ENCODE measurements at places on chromosomes 2 and 18.

DNA sequence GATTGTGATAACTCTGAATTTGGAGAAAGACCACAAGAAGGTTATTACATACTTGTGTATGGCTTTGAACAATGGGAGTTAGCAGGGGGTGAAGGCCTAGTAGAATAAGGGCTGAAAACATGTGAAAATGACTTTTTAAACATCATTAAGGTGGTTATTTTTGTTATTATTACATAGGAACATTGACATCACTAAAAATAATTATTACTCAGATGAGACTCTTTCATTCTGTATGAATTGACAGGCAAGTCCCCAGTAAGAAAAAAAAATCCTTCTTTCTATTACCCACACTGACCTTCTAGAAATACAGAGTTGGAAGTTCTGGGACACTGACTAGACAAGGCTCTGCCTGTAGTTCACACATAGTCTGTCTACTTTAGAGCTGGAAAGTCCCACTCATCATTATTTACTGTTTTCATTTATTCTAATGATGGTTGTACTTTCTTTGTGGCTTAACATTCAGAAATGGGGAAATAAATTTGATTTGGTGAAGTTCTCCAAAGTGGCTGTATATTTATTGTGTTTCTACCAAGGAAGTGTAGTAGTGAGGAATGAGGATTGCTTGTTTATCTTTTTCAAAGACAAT lies 219.6 kb upstream of the EPAS1 start:
- DNase-seq: no peak

GRCh38 chr2:168819829-168820489 lies 17.5 kb downstream of the NOSTRIN start:
- no peak for DNase-seq

- DNase-seq: no peak
These were observed 36.6 kb upstream of the CRACDL start for GRCh38 chr2:98972582-98973167.

- no peak for DNase-seq
These were observed 77.8 kb upstream of the B3GNT2 start for GRCh38 chr2:62118160-62118559.

DNA sequence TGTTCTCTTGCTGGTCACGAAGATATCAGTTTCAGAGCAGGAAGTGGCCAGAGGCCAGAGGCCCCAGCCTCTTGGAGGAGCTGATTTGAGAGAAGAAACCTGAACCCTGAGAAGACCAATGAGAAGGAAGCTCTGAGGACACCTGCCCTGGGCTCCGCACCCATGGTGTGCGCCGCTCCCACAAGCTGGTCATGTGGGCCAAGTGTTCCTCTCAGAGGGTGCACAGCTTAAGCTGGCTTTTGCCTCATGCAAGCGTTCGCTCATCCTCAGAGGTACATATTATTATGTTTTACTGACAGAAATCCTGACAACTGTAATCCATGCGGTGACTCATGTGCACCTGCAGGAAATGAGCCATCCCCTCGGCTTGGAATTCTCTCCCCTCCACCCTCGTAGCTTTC lies 316.1 kb upstream of the MYT1L start:
- DNase-seq: no peak

DNA sequence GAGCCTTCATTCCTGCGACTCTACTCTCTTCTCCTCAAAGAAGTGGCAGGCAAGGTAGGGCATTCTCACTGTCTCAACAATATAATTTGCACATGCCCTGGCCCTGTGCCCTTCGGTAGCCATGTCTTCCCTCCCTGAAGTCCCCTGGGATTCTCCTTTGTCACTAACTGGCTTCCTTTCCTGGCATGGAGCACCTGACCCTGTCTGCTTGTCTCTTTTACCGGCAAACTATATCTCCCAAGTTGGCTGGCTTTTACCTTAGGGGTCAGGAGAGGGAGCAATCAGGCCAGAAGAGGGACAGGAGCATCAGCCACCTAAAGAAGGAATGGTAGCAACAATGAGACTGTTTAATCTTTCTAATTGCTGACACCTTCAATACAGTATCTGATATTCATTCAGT lies 51.9 kb upstream of the RMDN2 start:
- no peak for DNase-seq

GRCh38 chr2:237310515-237311114 lies 103.3 kb downstream of the COL6A3 start:
- DNase-seq: no peak

- DNase-seq: no peak
These were observed 40.7 kb downstream of the KLHL14 start for GRCh38 chr18:32732165-32732564.

DNA sequence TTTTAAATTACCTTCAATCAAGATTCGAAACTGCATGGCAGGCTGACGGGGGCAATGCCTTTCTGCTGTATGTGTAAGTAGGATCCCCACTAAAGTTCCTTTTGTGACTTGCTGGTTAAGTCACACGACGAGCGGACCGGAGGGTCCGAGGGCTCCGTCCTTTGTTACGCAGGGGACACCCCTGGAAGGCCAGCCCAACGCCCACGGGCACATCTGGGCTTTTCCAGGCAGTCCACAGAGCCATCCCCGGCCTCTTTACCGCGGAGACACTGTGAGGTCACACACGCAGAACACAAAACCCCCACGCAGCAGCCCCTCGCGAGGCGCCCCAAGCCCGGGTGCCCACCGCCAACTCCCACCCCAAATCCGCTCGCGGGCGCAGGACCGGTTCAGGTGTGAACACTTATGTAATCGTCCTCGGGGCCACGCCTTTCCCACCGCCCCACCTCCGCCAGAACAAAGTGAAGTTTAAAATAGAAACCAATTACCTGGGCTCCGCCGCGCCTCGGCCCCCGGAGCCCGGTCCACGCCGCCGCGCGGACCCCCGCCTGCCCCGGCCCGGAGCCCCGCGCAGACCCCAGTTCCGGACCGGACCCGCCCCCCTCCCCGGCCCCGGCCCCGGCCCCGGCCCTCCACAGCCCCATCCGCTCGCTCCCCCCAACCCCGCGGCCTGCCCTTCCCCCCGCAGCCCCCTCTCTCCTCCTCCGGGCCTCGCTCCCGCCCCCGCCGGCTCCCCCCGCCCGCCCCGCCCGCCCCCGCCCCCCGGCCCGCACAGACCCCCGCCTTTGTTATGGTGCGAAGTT lies 4.2 kb downstream of the ZNF516 start:
- DNase-seq: peak; percentile 82

GRCh38 chr2:52178845-52179244 lies 1146.9 kb upstream of the NRXN1 start:
- DNase-seq: no peak

GRCh38 chr2:151029406-151030157 lies 232.1 kb downstream of the RBM43 start:
- DNase-seq: no peak

DNA sequence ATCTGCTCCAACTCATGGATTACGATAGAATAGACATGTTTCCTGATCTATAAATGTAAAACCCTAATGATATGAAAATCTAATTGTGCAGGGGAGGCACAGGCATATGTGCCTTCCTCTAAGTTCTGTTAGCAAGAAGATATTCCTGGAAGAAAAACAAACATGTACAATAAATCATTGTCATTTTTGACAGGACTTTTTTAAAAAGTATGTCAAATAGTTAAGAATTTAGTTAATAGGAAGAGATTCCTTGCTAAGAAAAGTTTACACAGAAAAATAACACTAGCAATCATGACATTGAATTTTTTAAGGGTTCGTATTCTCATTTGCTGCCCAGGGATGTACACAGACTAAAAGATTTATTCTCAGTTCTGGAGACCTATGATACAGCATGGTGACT lies 15.3 kb upstream of the CREB1 start:
- DNase-seq: no peak

GRCh38 chr2:17850151-17850550 lies 28.3 kb upstream of the KCNS3 start:
- no peak for DNase-seq

DNA sequence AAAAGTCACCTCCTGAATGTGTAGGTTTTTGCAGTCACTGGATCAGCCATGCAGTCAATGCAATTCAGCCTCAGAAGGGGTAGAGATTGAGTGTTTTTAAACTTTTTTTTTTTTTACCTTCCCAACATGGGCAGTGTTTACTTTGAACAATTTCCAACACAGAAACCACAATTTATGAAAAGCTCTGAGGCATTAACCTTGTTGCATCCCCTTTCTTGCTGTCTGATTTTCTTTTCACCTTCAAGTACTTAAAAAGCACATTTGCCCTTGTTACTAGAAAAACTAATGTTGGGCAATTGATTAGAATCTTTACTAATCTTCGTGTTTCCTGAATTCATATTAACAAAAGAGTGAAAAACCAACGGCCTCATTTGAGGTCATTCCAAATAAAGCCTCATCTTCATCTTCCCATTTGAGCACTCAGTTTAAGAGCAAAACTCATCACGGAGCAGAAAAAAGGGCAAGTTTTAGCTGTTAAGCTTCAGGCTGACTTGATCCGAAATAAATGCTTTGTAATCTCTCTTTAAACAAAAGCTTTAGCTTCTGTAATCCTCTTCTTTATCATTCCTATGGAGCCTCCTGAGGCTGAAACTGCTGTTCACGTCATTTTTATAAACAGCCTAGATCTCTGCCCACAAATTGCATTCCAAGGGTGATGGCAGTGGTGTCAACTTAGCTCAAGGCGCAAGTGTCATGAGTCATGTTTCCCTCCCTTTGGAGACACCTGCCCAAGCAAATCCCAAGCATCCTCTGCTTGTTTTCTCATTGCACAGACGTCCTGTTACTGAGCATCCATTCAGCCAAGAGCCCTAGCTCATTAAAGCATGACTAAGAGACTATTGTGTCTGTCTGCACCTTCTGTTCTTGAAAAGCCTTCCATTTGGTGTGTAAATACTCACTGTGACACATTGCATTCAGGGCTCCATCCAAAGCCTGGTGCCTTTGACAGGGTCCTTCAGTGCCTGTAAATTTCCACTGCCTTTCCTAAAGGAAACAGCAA lies 107.7 kb downstream of the HNMT start:
- DNase-seq: no peak

DNA sequence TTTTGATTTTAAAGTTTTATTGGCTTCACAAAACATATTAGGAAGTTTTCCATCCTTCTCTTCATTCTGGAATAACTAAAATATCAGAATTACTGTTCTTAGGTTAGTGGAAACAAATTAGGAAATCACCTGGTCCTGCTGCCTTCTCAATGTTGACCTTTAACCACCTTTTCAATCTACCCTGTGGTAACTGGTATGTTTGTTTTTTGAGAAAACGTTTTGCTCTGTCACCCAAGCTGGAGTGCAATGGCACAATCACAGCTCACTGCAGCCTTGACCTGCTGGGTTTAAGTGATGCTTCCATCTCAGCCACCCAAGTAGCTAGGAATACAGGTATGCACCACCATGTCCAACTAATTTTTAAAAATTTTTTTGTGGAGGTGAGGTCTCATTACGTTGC lies 28.4 kb downstream of the ACYP2 start:
- no peak for DNase-seq

DNA sequence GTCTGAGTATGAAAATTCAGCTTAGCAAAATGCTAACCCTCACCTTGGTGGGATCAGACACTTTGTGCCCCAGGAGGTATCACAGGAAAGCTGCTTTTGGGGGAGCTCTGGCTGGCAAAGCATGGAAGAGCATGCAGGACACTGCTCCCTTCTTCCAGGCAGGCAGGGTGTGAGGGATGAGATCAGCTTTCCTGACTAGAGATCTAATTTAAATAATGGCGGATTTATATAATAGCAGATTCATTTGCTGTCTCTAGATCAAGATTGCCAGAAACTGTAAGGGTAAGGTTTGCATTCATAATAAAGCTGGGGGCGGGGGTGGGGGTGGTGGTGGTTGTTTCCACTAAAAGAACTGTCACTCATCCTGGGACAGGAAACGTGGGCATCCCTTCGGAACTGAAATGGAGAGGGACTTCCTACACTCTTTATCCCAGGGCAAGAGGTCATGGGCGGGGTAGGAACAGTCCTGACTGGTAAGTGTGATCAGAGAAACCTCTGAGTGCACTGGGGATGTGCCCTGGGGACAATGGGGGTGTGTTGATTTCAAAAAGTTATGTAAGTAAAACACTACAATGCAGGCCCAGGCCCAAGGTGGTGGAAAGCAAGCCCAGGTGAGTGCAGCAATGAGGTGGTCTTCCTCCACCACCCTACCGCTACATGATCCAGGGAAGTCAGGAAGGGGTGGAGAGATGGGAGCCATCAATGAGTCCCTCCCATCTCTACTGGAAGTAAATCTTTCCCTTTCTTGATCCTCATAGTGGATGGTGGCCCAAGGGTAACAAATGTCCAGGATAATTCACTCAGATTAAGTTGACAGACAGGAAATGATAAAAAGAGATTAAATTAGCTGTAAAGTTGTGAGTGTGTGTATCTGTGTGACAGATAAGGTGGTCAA lies 171.4 kb upstream of the SERPINE2 start:
- DNase-seq: no peak

- DNase-seq: no peak
These were observed 185.3 kb downstream of the HAUS1 start for GRCh38 chr18:46289463-46289862.

- DNase-seq: no peak
These were observed 55.4 kb downstream of the MALT1 start for GRCh38 chr18:58726671-58727070.

- no peak for DNase-seq
These were observed 2.7 kb upstream of the IL18RAP start for GRCh38 chr2:102420290-102420689.

- no peak for DNase-seq
These were observed 9.5 kb downstream of the RALB start for GRCh38 chr2:120262150-120262549.

DNA sequence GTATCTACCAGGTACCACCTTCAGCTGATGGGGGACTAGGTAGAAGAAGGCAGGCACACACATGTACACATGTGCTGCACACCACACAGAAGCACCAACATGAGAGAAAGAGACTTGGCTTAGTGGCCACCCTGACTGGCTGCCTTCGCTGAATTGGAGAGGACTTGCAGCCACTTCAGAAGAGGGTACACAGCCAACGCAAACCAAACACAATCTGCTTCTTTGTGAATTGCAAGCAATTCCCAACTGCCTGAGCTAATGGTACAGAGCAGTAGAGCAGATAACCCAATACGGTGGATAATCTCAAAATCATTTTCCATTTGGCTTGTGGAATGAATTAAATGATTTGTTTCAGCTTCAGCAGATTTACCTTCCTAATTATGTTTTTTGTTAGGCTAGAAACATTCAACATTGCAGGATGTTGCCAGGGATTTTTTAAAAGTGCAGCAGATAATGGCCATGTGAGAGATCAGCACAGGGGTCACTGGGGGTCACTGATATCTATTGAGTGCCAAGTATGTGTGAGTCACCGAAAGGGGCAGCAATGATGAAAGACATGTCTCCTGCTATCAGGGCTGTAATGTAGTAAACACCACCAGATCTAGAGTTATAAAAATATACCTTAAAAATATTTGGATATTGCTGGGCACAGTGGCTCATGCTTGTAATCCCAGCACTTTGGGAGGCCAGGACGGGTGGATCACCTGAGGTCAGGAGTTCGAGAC lies 652.6 kb downstream of the BCL11A start:
- no peak for DNase-seq

- no peak for DNase-seq
These were observed 383.9 kb upstream of the HS6ST1 start for GRCh38 chr2:128702616-128703015.

GRCh38 chr2:88170472-88170892 lies 336 bp downstream of the THNSL2 start:
- DNase-seq: peak; percentile 68

GRCh38 chr18:13159579-13159978 lies 59.0 kb upstream of the LDLRAD4 start:
- no peak for DNase-seq

Measured in right kidney (tissue), 9 donors.